ENCODE measurements at places on chromosomes 7 and 10.

DNA sequence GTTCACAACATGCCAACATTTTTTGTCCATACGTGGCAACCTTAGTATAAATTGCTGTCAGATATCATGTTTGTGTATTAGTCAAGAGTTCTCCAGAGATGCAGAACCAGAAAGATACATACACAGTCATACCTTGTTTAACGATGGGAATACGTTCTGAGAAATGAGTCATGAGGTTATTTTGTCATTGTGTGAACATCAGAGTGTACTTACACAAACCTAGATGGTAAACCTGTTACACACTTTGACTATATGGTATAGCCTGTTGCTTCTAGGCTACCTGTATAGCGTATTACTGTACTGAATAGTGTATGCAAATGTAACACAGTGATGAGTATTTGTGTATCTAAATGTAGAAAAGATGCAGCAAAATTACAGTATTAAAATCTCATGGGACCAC, 22.3 kb downstream of the ZNF518A start:
- no peak for DNase-seq

DNA sequence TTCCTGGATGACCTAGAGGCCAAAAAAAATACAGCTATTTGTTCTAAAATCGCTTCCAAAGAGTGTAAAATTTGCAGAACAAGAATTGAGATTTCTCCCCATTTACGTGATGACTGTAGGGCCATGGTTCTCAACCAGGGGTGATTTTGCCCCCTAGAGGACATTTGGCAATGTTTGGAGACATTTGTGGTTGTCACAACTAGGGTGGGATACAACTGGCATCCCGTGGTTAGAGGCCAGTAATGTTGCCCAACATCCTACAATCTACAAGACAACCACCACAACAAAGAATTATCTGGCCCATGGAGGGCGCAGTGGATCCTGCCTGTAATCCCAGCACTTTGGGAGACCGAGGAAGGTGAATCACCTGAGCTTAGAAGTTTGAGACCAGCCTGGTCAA, 22.8 kb upstream of the MALSU1 start:
- DNase-seq, result peak; percentile 78

- DNase-seq, result no peak
Measured at GRCh38 chr10:5550621-5551530, 26.1 kb downstream of the CALML3 start.

- no peak for DNase-seq
Measured at GRCh38 chr10:103202319-103202718, 9.2 kb upstream of the NT5C2 start.

DNA sequence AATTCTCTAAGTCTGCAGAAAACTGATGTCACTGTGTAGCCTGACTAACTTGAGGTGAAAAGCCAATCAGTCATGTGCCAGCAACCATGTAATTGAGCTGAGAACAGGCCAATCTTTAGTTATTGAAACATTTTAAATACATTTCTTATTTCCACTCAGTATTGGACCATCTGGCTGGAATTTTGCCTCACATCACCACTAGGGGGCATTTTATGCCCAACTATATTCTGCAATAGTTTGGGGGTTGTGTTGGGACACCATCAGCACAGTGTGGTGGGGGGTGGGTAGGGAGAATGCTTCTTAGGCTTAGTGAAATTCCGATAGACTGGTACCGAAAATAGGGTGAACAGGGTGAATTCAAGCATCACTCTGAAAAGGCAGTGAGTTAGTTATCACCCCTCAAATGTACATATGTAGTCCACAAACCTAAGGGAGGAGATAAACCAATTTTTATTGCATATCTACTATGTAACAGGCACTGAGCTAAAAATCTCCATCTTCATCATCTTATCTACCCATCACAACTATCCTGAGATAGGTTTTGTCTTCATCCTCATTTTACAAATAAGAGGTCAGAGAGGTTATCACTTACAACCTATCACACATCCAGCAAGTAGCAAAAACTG, 17.8 kb downstream of the NPSR1 start:
- DNase-seq, result peak; percentile 7
